ENCODE measurements at places on chromosomes 3 and 15.
A peak's percentile ranks its signal among the peaks of the same experiment; 100 is the strongest.

- DNase-seq = no peak
Observed at GRCh38 chr15:33150971-33151370, 43.5 kb downstream of the FMN1 start.

DNA sequence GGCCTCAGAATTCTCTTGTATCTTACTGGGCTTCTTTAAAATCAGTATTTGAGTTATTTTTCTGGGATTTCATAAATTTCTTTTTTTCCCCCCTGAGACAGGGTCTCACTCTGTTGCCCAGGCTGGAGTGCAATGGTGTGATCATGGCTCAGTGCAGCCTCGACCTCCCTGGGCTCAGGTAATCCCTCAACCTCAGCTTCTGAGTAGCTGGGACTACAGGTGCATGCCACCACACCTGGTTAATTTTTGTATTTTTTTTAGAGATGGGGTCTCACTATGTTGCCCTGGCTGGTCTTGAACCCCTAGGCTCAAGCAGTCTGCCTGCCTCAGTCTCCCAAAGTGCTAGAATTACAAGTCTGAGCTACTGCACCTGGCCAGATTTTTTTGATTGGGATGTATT lies 43.5 kb downstream of the NCK1 start:
- DNase-seq = no peak

DNA sequence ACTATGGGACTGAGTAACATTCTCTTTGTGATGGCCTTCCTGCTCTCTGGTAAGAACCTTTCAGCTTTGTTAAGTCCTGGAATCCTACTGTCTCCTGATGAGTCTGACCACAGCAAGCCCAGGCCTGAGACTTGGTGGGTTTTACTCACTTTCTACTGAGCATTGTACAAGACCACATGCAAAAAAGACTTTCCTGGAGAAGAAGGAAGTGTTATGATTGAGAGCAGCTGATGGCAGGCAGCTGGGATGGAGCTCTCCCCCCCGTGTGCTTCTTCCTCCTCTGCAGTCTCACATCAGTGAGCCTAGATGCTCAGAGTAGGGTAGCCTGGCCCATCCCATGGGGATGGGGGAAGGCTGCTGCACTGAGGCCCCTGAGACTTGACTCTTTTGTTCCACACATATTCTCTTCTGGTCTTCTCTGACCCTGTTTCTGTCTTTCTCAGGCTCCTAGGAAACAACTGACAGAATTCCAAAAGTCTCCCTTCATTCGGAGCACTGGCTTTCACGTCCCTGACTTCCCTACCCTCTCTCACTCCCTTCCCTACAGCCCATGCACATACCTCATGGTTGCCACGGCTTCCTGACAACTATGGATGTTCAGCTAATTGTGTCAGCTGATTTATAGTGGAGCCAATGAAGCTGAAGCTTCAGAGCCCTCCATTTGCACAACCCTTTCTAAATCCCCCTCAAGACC lies 36.6 kb downstream of the CD86 start:
- no peak for DNase-seq

DNA sequence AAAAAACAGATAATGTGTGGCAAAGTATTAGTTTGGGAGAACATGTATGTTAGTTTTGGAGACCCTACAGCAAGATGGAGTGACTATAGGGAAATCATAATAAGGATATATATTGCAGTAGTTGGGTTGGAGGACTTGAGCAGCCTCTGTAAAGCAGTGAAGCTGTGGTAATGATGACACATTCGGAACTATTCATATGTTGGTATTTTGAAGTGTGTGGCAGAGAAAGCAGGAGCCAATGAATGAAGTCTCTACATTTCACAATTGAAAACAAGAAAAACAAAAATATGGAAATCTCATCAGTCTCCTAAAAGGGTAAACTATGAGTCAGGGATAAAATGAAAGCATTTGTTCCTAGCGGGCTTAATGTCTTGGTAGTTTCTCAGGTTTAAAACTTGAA lies 645.9 kb downstream of the OTOL1 start:
- DNase-seq = no peak

GRCh38 chr3:58408906-58409305 lies 24.7 kb downstream of the PDHB start:
- DNase-seq = no peak

DNA sequence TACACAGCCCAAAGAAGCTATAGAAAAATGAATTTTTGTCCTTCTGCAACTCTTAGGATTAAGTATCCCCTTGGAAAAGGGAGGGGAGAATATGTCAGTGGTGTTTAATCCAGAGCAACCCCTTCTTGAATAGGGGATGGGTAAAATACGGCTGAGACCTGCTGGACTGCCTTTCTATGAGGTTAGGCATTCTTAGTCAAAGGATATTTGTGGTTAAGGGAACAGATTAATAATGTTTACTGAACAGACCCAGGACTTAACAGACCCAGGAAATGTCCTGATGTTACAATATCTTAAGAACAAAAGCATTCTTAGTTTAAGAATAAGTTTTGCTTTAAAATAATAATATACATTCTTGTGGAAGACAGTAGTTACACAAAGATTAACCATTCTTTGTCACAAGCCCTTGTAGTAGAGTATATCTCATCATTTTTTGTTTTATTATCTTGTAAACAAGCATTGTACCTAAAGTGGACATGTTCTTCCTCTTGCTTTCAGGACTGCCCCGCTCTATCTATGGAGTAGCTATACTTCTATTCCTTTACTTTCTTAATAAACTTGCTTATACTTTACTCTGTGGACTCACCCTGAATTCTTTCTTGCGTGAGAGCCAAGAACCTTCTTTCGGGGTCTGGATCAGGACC lies 43.8 kb upstream of the B3GALNT1 start:
- no peak for DNase-seq

DNA sequence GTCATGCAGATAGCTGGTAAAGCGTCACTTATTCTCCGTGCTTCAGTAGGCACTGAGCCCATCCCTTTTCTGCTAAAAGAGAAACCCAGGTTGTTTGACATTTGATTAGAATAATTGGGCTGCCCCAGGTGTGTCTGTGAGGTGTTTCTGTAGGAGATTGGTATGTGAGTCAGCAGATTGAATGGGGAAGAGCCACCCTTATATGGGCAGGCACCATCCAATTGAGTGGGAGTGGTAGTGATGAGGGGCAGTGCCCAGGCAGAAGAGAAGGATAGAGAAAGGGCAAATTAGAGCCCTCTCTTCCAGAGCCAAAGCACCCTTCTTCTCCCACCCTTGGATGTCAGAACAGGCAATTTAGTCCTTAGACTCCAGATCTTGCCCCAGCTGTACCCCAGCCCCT lies 384.3 kb upstream of the GBE1 start:
- no peak for DNase-seq

DNA sequence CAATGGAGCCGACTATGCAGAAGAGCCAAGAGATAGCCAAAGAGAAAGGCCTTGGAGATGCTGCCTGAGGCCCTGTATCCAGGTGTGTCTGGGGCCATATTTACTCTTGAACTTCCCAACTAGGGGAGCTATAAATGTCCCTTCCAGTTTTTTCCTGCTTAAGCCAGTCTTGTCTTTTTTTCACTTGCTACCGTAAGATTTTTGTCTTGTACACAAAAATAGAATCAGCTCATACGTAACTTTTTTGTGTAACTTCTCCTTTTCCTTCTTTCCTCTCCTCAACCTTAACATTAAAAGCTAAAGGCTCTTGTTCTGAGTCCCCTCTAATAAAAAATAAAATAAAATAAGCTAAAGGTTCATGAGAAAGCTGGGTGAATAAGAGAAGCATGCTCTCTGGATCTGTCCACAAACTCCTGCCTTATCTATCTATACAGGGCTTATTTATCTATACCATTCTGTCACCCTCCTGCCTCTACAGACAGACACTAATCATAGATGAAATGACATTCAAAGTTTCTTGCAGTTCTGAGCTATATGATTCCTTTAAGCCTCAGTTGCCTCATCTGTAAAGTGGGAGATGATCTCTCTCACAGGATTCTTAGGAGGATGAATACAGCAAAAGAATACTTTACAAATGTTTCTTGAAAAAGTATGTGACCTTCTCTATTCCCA lies 4.6 kb downstream of the SUMF1 start:
- DNase-seq = no peak

DNA sequence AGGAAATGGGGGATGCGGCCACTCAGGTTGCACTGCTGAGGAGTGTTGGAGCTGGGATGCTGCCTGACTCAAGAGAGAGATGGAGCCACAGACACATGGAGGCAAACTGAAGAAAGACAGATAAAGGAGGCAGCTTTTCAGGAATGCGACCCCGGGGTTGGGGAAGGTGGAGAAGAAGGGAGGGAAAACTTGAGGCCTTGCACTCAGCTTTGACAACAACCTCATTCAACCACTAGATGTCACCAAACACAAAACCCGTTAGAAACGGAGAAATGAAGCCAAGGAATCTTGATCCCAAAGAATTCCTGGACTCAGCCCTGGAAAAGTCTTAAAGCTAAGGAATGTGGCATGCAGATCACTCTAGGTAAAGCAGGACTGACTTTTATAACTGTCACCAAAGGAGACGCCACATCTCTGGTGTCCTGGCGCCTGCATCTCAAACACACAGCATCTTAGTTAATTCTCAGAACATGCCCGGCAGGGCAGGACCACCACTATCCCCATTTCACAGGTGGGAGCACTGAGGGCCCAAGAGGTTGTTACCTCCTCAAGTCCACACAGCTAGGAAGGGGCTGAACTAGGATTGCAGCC lies 59.6 kb upstream of the LMCD1 start:
- DNase-seq = peak; percentile 39

- DNase-seq = no peak
Observed at GRCh38 chr3:13654330-13655060, 105.6 kb downstream of the FBLN2 start.

- DNase-seq = no peak
Observed at GRCh38 chr15:100096700-100097099, 245.1 kb downstream of the ADAMTS17 start.

GRCh38 chr15:90828111-90828510 lies 40.3 kb upstream of the FURIN start:
- DNase-seq = no peak

- DNase-seq = no peak
Observed at GRCh38 chr3:172635588-172635987, 75.3 kb downstream of the NCEH1 start.

GRCh38 chr3:188090620-188091309 lies 63.2 kb upstream of the LPP start:
- DNase-seq = peak; percentile 60

- no peak for DNase-seq
Observed at GRCh38 chr3:154753101-154753500, 323.1 kb upstream of the GPR149 start.

DNA sequence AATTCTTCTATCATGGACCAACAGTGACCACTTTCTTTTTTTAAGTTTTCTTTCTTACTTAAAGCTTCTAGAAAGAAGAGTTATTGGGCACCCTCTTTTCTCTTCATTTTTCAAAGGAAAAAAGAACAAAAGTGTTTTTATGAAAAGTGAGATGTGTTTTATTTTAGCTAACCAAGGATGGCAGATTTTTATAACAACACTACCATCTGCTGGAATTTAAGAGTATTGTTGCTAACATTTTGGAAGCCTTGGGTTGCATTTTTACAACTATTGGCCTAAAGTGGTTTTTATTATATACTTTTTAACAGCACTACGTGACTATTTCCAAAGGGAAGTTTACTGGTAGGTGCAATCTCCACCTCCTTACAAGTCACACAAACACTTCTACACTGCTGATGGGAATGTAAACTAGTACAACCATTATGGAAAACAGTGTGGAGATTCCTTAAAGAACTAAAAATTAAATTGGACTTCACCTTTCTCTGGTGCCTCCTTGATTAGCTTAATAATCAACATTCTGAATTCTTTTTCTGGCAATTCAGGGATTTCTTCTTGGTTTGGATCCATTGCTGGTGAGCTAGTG lies 237.7 kb upstream of the AGTR1 start:
- DNase-seq = no peak

GRCh38 chr3:30294241-30294667 lies 312.1 kb upstream of the TGFBR2 start:
- no peak for DNase-seq

GRCh38 chr3:5087209-5087608 lies 34.9 kb upstream of the ARL8B start:
- no peak for DNase-seq

GRCh38 chr3:130490241-130490640 lies 26.7 kb upstream of the COL6A6 start:
- no peak for DNase-seq

GRCh38 chr3:77786216-77786615 lies 746.3 kb downstream of the ROBO2 start:
- DNase-seq = no peak

- no peak for DNase-seq
Observed at GRCh38 chr3:41302295-41302694, 103.0 kb downstream of the CTNNB1 start.

GRCh38 chr3:13536832-13537231 lies 12.1 kb upstream of the FBLN2 start:
- DNase-seq = no peak

Data from SHP77 (cell line).